ENCODE measurements at places on chromosomes 4 and X.
A peak's percentile ranks its signal among the peaks of the same experiment; 100 is the strongest.

- DNase-seq, result peak; percentile 59
Measured at GRCh38 chrX:110665223-110666002, 130.2 kb downstream of the CHRDL1 start.

DNA sequence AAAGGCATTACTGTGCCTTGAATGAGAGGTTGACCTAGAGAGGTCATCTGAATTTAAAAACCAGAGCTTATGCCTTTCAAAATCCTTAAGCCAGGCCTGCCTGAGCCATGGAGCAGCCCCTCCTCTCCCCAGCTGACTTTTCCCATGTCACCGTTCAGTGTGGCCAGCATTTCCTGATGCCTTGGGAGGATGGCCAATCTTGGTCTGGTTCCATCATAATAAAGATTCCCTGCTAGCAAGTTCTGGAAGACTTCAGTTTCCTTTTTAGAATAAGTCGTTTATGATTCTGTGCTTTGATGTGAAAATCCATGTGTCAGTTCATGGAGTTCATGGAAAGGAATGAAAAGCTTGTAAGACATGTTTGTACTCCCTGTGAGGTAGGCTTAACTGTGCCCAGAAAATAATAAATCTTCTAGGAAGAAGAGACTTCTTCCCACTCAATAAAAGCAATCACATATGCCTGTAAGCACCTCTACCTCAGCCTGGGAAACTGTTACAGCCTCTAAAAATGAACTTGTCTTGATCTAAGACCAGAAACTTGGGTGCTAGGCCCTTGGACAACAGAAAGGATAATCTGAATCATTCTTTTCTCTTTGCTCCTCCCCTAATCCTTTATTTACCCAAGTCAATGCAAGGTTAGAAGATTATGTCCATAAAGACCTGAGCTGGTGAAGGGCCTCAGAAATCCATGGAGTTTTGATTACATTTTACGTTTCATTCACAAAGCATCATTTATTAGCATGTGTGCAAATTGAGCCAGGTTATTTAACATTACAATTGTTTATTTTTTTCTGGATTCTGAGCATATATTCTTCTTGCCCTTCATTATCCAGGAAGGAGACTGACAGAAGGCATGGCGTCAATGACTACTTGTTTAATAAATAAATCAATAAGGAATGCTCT, 84.0 kb upstream of the TBC1D9 start:
- no peak for DNase-seq

- no peak for DNase-seq
Measured at GRCh38 chr4:73822812-73823504, 13.5 kb upstream of the CXCL6 start.

GRCh38 chr4:76058888-76059426, 15.6 kb upstream of the ART3 start:
- DNase-seq, result no peak

- DNase-seq, result peak; percentile 65
Measured at GRCh38 chr4:176791591-176792325, 964 bp downstream of the VEGFC start.

GRCh38 chr4:128715616-128716015, 93.9 kb upstream of the JADE1 start:
- DNase-seq, result no peak

GRCh38 chrX:10239611-10240064, 82.9 kb downstream of the CLCN4 start:
- no peak for DNase-seq

GRCh38 chrX:15882704-15883539, 28.3 kb upstream of the AP1S2 start:
- no peak for DNase-seq

DNA sequence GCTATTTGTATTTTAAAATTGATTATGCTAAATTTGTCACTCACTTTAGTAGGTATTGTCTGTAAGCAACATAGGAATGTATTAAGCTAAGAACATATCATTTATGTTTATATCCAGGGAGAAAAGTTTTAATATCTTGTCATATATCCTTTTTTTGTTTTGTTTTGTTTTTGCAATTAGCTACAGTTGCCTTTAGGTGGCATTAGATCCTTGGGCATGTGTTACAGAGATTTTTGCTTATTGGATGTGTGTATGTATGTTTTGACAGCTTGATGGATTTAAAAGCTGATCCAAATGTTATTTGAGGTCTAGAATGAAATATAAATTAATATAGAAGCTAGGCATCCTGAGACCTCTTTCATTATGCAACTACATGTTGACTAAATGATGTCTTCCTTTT, 36.1 kb upstream of the OTUD4 start:
- no peak for DNase-seq

GRCh38 chr4:34950926-34951325, 1293.4 kb downstream of the ARAP2 start:
- no peak for DNase-seq

DNA sequence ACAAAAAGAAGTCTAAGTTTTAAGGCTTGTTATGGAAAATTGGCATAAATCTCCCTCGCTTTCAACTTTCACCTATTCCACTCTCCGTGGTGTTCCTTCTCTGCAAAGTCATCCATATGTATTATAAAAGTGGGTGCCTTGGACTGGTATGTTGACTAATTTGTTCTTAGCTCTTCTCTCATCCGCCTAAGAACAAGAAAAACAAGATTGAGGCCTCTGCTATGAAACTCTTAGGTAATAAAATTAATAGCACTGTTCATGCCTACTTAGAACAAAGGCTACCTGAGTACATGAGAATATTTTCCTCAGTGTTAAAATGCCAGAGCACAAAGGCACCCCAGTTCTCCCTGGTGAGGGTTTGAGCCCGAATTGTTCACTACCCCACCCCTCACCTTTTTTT, 1.3 kb downstream of the CNGA1 start:
- no peak for DNase-seq

DNA sequence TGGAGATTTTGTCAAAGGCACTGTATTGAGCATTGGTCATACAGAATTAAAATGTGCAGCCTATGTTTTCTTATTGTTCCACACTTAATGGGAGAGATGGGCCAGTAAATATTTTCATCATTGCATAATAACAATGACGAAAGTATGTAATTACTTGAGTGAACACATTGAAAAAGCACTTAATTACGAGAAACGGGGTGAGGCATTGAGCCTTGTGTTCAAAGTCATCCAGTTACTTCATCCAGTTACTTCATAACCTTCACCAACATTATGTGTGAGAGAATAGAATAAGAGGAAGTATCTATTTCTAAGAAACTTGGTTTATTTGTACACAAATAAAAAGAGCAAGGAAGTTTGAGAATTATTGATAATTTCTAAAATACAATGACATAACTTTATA, 1427.0 kb downstream of the ADGRL3 start:
- no peak for DNase-seq

GRCh38 chr4:141772838-141773237, 136.5 kb downstream of the IL15 start:
- DNase-seq, result no peak

DNA sequence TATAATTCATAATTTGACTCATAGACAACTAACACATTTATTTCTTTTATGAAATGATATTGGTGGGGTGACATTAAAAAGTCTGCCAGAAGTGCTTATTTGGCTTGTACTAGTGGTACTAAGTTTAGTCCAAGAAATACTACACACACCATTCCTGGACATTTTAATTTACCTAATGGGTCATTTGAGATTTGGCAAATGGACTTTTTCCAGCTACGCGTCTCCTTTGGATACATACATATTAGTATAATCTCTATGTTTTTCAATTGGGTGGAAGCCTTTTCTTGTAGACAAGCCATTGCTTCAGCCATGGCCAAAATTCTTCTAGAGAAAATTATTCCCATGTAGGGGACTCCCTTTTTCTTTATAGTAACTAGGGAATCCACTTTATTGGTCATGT, 968.5 kb downstream of the C4orf33 start:
- DNase-seq, result no peak

GRCh38 chrX:95071621-95072020, 1397.6 kb downstream of the FAM133A start:
- no peak for DNase-seq

GRCh38 chrX:42220083-42220482, 296.7 kb upstream of the CASK start:
- no peak for DNase-seq

DNA sequence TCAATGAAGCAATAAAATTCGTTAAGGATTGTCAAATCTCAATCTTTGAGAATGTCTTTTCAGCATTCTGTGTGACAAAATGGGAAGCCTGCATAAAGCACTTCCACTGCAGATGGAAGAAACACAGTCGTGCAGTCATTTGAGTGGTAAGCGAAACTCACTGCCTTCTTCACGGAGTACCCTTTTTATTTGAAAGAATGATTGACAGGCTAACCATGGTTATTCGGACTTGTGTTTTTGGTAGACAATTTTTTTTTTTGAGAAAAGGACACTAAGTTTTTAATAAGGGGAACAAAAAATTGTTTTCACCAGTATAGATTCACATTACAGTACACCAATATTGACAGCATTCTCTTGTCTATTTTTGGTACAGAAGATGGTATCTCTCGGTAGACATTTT, 86.9 kb upstream of the MSX1 start:
- DNase-seq, result no peak

GRCh38 chr4:68445111-68445510, 2.2 kb upstream of the TMPRSS11E start:
- DNase-seq, result no peak

- DNase-seq, result peak; percentile 90
Measured at GRCh38 chr4:212438-213188, 88.3 kb downstream of the ZNF718 start.

DNA sequence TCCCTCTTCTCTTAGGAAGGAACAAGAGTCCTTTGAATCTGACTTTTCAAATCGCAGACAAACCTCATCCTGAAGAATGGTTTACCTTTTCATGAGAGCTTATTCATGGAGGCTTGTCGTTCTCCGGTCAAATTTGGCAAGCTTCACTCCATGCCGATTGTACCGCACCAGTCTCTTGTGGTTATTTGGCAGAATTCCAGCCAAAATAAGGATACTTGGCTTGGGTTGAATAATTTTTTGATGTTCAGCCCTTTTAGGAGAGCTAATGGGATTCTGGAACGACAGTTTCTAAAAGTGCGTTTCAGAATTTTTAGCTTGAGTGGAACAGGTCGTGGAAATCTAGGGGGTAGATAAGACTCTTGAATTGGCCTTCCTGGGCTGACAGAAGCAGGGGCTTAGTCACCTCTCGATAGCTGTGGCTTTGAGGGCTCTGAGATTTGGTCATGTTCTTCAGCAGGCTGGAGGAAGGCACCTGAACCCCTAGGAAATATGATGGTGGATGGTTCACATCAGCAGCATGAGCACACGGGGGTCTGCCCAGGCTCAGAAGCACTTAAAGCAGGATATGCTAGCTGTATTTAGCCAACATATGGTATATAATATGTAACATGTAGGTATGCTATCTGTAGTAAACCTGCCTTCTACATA, 1.5 kb downstream of the KLHL2 start:
- DNase-seq, result no peak

DNA sequence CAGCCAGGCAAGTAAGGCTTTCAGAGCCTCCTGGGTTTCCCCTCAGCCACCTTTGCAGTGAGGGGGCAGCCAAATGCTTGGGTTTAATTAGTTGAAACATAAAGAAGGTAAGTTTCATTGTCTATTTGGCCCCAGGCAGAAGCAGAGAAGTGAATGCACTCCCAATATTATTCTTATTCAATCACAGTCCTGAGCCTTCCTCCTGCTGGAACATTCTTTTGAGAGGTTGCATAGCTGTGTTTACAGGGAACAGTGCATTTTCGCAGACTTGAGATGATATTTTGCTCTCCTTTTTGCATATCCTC, 13.9 kb downstream of the SLC2A9 start:
- no peak for DNase-seq

DNA sequence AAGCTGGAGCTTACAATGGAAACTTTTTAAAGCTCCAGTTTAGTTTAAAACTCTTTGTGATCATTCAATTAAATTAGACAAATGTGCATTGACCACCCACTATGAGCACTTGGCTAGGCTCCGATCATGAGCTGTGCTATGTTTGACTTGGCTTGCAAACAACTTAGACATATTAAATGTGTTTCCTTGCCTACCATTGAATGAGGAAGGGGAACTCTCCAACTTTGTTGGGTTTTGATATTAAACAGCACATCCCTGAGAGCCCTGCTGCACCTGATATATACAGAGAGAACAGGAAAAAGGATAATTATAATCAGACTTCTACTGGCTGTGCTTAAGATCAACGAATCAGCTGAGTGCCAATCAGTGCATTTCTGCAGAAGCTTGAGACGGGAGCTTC, 71.4 kb upstream of the ADGRL3 start:
- no peak for DNase-seq

DNA sequence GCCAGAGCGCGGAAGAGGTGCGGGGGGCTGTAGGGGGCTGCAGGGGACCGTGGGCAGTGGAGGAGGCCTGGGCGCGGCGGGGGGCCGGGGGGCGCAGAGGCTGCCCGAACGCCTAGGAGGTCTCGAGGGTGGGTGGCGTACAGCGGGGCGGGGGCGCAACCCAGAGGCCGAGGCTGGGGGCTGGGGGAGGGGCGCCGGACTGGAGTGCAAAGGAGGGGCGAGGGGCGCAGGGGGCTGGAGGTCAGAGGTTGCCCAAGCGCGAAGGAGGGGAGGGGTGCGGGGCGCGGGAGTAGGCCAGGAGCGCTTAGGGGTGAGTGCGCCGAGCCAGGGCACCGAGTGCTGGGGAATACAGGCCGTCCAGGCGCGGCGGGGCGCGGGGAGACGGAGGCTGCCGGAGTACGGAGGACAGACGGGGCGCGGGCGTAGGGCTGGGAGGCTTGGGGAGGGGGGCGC, 255 bp downstream of the GYG2 start:
- DNase-seq, result peak; percentile 61

DNA sequence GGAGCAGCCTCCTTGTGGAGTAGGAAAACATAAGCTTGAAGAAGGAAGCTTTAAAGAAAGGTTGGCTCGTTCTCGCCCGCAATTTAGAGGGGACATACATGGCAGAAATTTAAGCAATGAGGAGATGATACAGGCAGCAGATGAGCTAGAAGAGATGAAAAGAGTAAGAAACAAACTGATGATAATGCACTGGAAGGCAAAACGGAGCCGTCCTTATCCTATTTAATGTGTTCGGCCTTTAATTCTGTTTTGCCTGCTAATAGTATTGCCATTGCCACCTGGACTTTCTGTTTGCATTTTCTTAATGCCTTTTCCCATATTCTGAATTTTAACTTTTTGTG, 1.4 kb downstream of the TCEAL1 start:
- DNase-seq, result no peak

GRCh38 chr4:135365065-135365464, 1163.5 kb upstream of the PABPC4L start:
- no peak for DNase-seq

GRCh38 chr4:2812612-2813354, 19.9 kb downstream of the SH3BP2 start:
- DNase-seq, result no peak

- no peak for DNase-seq
Measured at GRCh38 chr4:53987761-53988171, 76.6 kb downstream of the CHIC2 start.

- no peak for DNase-seq
Measured at GRCh38 chr4:39706334-39706733, 8.4 kb downstream of the UBE2K start.

Measured in glutamatergic neuron (in vitro differentiated cells).